Panc1 (cell line): ENCODE measurements at places on chromosomes 6 and 20. TPM values are rescaled to one million over a fixed set of nuclear protein-coding genes. Genes with fewer than 3 reads are reported as not detected.

- no peaks in the 10 kb centered on the region for H3K36me3 ChIP-seq
- no peak overlapping the region for H3K4me3 ChIP-seq
- DNase-seq, result no peak
- no peaks in the 10 kb centered on the region for H3K27me3 ChIP-seq
- H3K4me1 ChIP-seq, result no peaks in the 10 kb centered on the region
Measured at GRCh38 chr6:154266560-154267099, 90.0 kb downstream of the IPCEF1 start.

- H3K36me3 ChIP-seq, result no peaks in the 10 kb centered on the region
- peak; percentile 73 for DNase-seq
- no peak overlapping the region for H3K27ac ChIP-seq
- H3K27me3 ChIP-seq, result peaks cover 20% of the 10 kb centered on the region
- no peaks in the 10 kb centered on the region for H3K4me1 ChIP-seq
- no peak overlapping the region for H3K4me3 ChIP-seq
Measured at GRCh38 chr20:19661717-19662636, 96.1 kb upstream of the RIN2 start.

DNA sequence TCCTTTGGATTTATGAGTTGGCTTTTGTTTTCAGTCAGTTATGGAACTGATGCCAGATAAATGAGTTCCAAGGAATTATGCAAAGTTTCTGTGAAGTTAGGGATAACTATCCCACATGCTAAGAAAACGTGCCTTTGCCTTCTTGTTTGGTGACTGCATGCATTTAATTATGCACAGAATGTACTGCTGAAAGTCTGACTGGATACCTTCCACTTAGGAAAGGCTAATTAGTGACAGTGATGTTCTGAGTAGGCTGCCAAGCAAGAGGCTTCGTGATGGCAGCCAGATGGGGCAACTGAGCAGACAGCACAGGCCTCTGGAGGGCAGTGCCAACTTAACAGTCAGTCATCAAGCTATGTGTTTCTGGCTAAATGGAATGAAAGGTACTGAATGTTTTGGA, 289.9 kb downstream of the CD109 start:
- no peaks in the 10 kb centered on the region for H3K27me3 ChIP-seq
- no peak overlapping the region for H3K4me3 ChIP-seq
- no peaks in the 10 kb centered on the region for H3K4me1 ChIP-seq
- DNase-seq, result no peak
- no peak overlapping the region for H3K27ac ChIP-seq

GRCh38 chr20:5923493-5923892, 26.8 kb downstream of the TRMT6 start:
- no peak overlapping the region for H3K4me3 ChIP-seq
- H3K36me3 ChIP-seq, result no peaks in the 10 kb centered on the region
- H3K27ac ChIP-seq, result no peak overlapping the region
- H3K4me1 ChIP-seq, result peaks cover 12% of the 10 kb centered on the region
- H3K27me3 ChIP-seq, result no peaks in the 10 kb centered on the region

Gene LAMA4
- total RNA-seq, result 11.9 TPM

Gene CST3
- 158 TPM for total RNA-seq

Gene ADGRF1
- 0.95 TPM for total RNA-seq
